AG20443 (cell line): ENCODE measurements at places on chromosomes 1 and 21.

DNA sequence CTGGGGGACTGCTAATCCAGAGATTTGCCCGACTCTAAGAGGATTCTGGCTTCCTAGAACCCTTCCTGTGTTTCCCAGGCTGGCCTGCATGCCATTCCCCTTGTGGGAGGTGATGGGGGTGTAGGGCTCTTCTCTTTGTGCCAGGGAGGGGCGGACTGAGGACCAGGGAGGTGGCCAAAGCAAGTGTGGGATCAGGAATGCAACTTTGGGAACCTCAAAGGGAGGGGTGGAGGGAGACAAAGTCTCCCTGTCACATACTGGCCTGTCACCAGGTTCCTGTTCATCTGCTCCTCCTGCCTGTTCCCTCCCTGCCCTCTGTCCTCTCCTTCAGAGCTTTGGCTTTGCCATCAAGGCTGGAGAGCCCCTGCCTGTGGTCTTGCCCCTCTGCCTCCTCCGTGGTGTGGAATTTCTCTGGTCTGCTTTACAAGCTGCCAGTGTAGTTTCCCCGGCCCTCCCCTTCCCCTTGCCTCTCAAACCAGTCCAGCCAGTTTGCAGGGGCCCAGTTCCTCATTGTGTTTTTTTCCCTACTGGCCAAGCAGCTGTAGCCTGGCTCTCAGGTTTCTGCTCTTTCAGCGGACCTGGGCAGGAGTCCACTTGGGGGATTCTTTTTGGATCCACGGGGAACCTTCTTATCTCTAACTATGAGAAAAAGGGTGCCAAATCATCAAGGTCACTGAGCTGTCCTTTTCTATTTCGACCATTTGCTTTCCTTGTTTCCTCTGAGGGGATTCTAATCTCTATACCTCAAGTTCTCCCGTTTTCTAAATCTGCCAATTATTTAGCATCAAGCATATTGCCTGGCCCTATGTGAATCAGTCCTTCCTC is 1.8 kb downstream of the CGN start:
- DNase-seq, result no peak

DNA sequence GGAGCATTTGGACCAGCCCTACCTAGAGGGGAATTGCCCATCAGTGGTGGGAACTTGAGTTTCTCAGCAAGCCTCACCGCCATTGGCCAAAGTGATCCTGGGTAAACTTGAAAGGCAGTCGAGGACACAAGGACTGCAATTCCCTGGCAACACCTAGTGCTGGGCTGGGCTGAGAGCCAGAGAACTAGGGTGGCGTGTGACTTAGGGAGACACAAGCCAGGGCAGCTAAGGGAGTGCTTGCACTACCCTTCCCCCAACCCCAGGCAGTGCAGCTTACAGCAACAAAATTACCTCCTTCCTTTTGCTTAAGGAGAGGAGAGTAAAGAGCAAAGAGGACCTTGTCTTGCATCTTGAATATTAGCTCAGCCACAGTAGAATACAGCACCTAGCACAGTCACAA is 176.9 kb upstream of the PRMT6 start:
- no peak for DNase-seq

GRCh38 chr1:158649052-158649451 is 37.5 kb downstream of the SPTA1 start:
- no peak for DNase-seq

- no peak for DNase-seq
Observed at GRCh38 chr1:243508303-243508713, 252.5 kb downstream of the SDCCAG8 start.

GRCh38 chr1:112706505-112707220 is at the start of gene RHOC:
TSS of gene RHOC (minus strand) at chr1:112707127. CDS start at chr1:112703799, 3,328 bp downstream.
- peak; percentile 93 for DNase-seq

GRCh38 chr1:14968251-14968851 is 185.2 kb upstream of the TMEM51 start:
- DNase-seq, result peak; percentile 91

DNA sequence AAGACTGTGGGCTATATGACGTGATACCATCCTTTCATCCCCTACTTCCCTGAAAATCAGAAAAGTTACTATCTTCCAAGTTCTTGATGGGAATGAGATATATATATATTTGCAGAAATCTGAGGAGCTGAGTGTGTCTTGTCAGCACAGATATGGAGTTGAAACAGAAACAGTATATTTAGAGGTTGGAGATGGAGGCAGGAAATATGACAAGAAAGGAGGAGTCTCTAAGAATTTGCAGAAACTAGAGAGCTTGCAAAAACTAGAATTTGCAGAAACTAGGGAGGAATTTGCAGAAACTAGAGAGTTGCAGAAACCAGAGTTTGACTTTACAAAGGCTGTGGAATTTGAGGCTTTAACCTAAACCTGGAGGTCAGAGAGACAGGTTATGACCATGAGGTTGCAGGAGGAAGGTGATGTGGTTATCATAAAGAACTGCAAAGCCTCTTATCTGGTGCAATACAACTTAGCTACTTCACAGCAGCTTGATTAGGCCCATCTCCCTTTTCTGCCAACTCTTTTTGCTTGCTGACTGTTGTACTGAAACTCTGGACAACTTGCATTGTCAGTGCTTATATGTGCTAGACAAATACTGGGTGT is 22.3 kb downstream of the XCL2 start:
- DNase-seq, result no peak

- DNase-seq, result no peak
Observed at GRCh38 chr1:105795741-105796140, 1260.7 kb upstream of the PRMT6 start.
